ENCODE measurements at places on chromosomes 4 and X.

- no peak for DNase-seq
Observed at GRCh38 chr4:107778784-107779530, 45.8 kb upstream of the SGMS2 start.

GRCh38 chr4:36891971-36892370 lies 352.6 kb upstream of the NWD2 start:
- DNase-seq, result no peak

DNA sequence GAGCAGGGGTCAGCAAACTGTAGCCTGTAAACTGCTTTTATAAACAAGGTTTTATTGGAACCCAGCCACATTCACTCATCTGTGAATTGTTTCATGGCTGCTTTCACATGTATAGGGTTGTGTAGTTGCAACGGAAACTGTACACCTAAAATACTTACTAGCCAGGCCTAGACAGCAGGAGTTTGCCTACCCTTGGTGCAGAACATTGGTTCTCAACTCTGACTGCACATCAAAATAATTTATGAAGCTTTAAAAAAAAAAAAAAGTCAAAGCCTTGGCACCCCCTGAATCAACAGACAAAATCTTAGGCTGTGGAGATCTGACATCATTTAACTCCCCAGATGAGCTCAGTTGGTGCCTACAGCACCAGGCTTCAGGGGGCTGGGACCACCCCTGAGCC lies 27.8 kb downstream of the ADGRA3 start:
- DNase-seq, result no peak

- no peak for DNase-seq
Observed at GRCh38 chr4:159937595-159937994, 834.7 kb downstream of the RAPGEF2 start.

DNA sequence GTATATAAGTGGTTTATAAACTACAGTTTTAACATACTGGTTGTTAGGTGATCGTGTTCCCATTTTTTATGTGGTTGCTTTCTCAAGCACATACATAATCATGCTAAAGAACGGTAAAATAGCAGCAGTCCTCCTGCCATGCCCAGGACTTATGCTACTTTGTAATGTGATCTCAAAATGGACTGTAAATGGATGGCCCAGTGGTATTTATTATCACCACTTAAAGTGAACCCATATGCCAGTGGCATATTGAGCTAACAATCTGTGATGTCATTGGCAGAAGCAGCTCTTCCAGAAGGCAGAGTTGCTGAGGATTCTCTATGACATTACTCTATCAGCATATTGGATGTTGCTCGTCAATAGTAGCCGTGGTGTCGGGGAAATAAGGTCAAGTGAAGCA lies 28.6 kb downstream of the ANK2 start:
- no peak for DNase-seq

DNA sequence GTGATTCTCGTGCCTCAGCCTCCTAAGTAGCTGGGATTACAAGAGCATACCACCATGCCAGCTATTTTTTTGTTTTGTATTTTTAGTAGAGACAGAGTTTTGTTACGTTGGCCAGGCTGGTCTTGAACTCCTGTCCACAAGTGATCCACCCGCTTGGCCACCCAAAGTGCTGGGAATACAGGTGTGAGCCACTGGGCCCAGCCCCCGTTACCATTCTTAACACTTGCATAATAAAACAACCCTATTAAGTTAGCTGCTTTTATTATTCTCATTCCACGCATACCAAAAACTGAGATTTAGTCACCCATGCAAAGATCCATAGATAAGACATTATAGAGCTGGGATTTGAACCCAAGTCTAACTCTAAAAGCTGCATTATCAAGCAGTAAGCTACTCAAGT lies 6.0 kb upstream of the TEX13A start:
- DNase-seq, result no peak

DNA sequence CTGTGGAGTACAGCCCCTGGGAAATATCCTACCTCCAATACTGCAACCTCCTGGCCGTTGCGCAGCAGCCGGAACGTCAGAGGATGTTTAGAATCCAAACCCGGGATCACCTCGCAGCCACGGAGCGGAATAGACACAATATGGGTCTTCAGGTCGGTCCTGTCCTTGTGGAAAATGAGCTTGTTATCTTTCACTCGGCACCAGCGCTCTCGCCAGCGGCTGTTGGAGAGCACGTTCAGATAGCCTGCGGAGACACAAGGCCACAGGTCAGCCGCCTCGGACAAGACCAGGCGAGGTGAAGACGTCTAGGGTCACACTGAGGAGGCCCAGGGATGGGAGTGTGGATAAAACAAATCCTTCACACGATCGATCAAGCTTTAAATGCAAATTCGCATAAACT lies 139.3 kb downstream of the AFAP1 start:
- no peak for DNase-seq

- DNase-seq, result no peak
Observed at GRCh38 chr4:76250962-76251361, 559 bp upstream of the FAM47E start.

DNA sequence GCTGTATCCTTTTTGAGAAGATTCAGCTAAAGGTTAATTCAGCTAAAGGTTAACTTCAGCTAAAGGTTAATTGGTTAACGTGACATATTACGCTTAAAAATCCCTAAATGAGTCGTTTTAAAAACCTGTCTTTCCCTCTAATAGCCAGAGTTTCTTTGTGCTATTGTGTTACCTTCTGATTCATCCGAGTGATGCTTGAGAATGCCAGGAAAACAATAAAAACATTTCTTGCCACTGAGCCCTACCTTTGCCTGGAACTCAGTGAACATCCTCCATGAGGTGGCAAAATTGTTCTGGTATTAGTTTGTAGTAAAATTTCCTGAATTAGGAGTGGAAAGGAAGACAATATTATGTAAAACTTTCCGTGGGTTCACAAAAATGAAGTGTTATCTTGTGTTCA lies 13.7 kb upstream of the TMPRSS11E start:
- DNase-seq, result no peak

DNA sequence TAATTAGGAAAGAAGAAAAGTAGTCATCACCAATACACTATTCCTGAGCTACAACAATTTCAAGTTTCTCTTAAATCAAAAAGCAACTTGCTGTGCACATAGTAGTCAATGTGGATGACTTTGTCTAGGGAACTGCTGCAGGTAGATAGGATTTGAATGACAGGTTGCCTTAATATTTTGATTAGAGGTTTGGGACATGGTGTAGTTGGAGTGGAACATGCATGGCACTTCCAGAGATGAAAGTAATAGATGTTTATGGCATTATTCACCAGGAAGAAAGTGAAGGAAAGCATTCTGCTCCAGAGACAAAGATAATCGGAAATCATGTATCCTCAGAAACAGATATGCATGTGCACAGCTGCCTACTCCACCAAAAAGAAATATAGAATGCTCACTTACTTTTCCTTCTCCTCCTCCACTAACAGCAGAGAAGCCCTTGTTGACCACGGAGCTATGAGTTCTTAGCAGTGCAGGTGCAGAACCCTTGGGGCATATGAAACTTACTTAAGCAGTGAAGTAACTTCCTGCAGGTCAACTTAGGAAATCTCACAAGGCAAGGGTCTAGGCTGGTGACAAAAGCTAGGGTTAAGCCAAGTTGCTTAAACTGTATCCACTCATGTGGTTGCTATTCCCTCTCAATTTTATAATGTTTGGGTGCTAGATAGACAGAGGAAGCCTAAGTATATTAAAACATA lies 390.8 kb downstream of the HNRNPD start:
- DNase-seq, result no peak

DNA sequence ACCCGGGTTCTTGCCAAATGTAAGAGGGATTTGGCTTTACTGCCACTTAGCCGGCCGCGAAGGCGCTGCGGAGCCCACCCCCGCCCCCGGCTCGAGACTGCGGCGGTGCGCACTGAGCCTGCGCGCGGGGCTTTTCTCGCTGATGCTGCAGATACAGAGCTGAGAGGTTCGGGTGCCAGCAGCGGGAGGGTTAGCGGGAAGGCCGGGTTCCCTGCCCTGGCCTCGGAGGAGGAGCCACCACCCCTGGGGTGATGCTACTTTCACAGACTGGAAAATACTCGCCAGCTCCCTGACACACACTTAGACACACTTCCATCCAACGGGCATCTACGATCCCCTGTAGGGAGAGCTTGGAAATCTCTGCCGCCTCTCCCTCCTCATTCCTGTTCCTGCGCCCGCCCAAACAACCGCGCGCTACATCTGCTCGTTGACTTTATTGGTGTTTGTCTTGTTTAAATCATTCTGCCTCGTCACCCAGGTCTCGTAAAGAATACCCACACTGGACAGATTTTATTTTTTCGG lies 2.1 kb upstream of the PCDH7 start:
- DNase-seq, result no peak

- no peak for DNase-seq
Observed at GRCh38 chr4:20832826-20833225, 132.6 kb downstream of the PACRGL start.

- DNase-seq, result no peak
Observed at GRCh38 chrX:17674601-17675000, 62.7 kb upstream of the SCML1 start.

- no peak for DNase-seq
Observed at GRCh38 chrX:102650903-102651241, 411 bp upstream of the GPRASP1 start.

- no peak for DNase-seq
Observed at GRCh38 chrX:20019672-20020365, 29.0 kb upstream of the BCLAF3 start.

- peak; percentile 66 for DNase-seq
Observed at GRCh38 chr4:139556071-139556723, at the start of gene SETD7. Gene SETD7 (minus strand): TSS chr4:139556219. CDS start chr4:139556137, 82 bp downstream.

GRCh38 chrX:153347530-153347929 lies 13.6 kb downstream of the ZNF275 start:
- DNase-seq, result no peak

DNA sequence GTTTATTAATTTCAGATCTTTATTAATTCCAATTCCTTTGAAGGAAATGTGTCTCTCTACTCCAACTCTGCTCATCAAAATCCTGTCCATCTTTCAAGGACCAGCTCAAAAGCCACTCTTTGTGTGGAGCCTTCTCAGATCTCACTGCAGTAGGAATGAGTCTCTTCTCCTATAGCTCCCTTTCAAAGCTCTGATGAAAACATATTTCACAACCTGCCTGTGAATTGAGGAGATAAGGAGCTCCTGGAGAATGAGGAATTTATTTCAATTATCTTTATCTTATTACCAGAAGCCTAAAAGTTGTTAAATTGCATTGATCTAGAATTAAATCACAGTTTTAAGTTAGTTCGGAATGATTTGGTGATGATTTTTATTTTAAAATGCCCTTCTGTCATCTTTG lies 92.6 kb upstream of the TRPC3 start:
- no peak for DNase-seq

GRCh38 chrX:39261446-39262147 lies 460.3 kb downstream of the MID1IP1 start:
- DNase-seq, result peak; percentile 62

DNA sequence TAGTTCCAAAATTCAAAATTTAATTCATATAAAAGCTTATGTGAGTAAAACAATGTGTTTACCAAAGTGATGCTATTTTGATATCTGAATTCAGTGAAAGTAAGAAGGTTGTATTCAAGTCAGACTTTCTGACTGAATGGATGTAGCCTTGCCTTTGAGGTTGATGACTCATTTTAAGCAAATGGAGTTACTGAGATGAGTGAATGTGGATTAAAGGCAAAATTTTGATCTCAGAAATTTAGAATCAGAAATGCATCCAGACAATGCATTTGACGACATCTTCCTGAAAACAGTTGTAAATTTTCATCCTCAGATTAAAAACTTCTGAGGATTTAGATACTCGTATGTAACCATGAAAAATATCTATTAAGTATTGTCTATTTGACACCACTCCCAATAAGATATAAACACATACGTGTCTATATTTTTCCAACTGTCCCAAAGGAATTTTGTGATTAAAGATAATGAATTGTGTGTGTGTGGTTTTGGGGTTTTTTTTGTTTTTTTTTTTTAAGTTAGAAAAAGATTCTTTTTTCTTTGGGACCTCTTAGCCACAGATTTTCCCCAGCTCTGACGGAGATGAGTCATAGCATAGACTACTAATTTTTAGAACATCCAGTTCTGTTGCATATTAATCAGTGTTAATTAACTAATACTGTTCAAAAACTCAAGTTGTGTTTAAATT lies 34.4 kb downstream of the NFKB1 start:
- DNase-seq, result peak; percentile 51

DNA sequence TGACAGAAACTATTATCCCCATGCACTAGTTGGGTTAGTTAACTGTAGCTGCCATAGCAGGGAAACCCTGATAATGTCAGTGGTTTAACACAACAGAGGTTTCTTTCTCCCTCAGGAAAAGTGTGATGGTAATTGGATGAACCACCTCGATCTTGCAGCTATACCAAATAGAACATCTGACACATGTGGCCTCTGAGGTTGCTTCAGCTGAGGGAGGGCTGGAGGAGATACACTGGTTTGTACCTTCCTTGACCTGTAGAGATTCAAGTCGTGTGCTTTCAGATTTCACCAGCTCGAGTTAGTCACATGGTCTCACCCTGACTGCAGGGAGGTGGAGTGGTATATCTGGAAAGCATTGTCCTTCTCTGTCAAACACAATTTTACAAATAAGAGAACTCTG lies 147.2 kb upstream of the SFRP2 start:
- no peak for DNase-seq

DNA sequence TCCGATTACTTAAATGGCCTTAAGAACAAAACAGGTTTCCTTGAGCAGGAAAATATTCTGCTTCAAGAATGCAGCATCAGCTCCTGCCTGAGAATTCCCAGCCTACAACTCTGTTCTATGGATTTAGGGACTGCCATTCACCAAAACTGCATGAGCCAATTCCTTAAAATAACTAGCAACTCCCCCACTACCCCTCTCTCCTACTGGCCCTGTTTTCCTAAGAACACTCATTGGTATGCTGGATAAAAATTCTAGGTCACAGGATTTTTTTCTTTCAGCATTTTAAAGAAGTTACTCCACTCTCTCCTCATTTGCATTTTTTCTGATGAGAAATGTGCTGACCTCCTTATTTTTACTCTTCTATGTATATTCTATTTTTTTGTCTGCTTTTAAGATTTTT lies 347.1 kb downstream of the IDS start:
- no peak for DNase-seq

- DNase-seq, result no peak
Observed at GRCh38 chr4:6373541-6374410, 98.6 kb downstream of the PPP2R2C start.

- DNase-seq, result no peak
Observed at GRCh38 chr4:8173492-8174242, 15.1 kb upstream of the ABLIM2 start.

DNA sequence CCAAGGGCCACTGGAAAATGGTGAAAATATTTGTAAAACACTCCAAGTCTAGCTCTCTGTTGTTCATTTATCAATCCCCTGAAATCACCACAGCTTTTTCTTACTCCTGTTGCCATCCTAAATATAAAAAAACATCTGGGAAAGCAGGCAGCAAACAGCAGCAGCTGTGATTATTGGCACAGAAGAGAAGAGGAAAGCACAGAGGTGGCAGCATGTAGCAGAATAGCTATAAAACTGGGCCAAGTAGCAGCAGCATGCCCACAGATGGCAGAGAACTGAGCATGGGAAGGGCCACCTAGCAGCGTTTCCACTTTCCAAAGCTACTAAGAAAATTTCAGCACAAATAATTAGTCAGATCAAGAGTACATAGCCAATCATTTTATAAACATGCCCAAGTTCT lies 307.2 kb downstream of the SLC7A11 start:
- no peak for DNase-seq
